Muscle of arm (tissue), 14 donors: ENCODE measurements at places on chromosomes 6 and 20. TPM values are rescaled to one million over a fixed set of nuclear protein-coding genes. Genes with fewer than 3 reads are reported as not detected.
A peak's percentile ranks its signal among the peaks of the same experiment; 100 is the strongest.

DNA sequence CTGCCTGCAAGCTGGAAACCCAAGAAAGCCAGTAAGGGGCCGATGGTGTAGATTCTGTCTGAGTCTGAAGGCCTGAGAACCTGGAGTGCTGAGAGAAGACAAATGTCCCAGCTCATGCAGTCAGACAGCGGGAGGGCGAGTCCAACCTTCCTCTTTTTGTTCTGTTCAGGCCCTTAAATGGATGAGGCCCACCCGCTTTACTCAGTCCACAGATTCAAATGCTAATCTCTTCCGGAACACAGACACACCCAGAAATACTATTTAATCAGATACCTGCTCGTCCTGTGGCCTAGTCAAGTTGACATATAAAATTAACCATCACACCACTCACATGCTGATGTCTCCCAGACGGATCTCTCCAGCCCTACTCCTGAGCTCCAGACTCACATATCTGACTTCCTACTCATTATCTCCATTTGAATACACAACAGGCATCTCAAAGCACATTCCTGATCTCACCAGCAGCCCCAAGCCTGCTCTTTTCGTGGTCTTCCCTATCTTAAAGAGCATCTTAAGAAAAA lies 26.7 kb upstream of the SRC start:
- no peak for DNase-seq

HLA-DMB gene
- polyA plus RNA-seq = 3.7 TPM

DNA sequence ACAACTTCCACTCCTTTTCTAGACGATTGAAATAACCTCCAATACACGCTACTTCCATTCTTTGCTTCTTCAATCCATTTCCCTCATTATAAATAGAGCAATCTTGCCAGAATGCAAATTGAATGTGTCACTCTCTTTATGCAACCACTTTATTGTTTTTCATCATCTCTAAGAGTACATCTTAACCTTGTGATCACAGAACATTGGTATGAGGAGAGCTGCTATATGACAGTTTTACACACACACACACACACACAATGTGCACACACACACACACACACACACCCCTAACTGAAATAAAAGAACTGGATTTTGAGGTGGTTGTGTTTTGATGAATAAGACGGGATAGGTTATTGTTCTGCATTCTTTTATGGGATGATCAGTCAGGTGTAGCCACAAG lies 187.0 kb downstream of the HDGFL1 start:
- DNase-seq = no peak

DNA sequence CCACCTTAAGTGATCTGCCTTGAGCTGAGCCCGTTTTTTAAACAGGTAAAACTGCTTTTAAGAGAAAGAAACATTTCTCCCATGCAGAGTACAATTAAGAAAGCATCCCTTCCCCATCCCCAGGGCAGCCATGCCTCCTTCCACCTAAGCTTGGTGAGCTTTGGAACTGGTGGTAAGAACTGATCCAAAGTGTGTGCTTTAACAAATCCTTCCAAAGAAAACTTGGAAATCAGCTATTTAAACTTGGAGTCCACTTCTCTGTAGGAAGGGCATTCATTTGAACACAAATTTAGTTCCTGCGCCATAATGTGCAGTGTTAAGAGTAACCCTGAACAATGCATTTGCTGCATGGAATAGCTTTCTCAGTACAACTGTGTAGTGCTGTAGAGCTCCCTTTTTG lies 17.0 kb downstream of the GMDS start:
- no peak for DNase-seq

DNA sequence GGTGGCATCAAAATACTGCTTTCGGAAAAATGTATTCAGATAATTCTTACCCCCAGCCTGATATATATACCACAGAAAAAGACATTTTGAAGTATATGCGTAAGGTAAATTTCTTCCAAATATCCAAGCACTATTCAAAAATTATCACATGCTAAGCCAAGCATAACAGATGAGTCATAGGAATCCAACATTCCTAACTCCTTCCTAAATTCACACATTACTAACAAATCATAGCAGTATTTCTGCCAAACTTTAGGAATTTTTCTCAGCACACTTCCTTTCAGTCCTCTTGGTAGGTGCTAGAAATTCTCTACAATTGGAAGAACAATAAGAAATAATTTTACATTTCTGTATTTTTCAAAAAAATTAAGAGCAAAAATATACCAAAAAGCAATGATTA lies 417.5 kb downstream of the EYS start:
- no peak for DNase-seq

- DNase-seq = no peak
These were observed 178.5 kb downstream of the SLC16A10 start for GRCh38 chr6:111265842-111266241.

GRCh38 chr6:112780498-112781096 lies 433.5 kb downstream of the RFPL4B start:
- DNase-seq = peak; percentile 67

YWHAB gene
- polyA plus RNA-seq = 132 TPM

DNA sequence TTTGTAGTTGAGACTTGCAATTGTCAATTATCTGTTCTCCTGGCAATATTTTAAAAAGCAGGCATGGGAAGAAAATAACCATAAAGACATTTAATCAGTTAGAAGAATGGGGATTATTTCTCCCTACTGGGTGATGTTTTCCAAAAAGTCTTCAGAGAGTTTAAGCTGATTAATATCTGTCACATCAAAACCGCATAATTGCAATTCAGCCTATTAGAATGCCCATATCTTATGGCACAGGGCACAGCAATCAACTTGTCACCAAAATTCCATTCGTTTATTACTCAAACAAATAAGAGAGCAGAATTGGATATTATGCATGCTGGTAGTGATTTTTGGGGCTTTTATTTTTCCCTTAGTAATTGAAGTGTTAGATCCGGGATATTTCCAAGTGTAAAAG lies 218.7 kb downstream of the RNF144B start:
- no peak for DNase-seq

ATP9A gene
- polyA plus RNA-seq = 54.0 TPM

GRCh38 chr20:64095927-64096326 lies 11.4 kb downstream of the NPBWR2 start:
- no peak for DNase-seq

- DNase-seq = no peak
These were observed 18.7 kb downstream of the HCK start for GRCh38 chr20:32070690-32071213.

GNRH2 gene
- 0.27 TPM for polyA plus RNA-seq

PACRG gene
- 1.5 TPM for polyA plus RNA-seq

CENPW gene
- 7.6 TPM for polyA plus RNA-seq

AK9 gene
- 7.8 TPM for polyA plus RNA-seq
